Stimulated activated CD4-positive, alpha-beta T cell treated with anti-CD3 and anti-CD28 coated beads, Interleukin-12 subunit alpha, Interleukin-12 subunit beta, amount 100 ng/mL, for 48 hours (primary cell): ENCODE measurements at places on chromosomes 3 and 15.

- DNase-seq, result no peak
These were observed 97.3 kb downstream of the ARNT2 start for GRCh38 chr15:80501476-80501875.

DNA sequence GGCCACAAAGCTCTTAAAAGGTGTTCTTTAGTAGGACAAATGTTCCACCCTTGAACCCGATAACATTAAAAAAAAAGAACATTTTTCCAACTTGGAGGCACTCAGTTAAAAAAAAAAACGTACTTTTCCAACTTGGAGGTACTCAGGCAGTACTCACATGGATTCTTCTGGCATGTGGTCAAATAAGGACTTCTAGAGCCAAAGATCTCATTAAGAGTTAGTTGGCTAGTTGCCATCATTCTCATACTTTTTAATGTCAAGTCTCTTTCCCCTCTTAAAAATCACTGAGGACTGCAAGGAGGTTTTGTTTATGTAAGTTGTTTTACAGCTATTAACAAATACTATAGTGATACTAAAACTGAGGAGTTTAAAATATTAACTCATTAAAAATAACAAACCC is 101.0 kb downstream of the CADPS start:
- DNase-seq, result no peak

DNA sequence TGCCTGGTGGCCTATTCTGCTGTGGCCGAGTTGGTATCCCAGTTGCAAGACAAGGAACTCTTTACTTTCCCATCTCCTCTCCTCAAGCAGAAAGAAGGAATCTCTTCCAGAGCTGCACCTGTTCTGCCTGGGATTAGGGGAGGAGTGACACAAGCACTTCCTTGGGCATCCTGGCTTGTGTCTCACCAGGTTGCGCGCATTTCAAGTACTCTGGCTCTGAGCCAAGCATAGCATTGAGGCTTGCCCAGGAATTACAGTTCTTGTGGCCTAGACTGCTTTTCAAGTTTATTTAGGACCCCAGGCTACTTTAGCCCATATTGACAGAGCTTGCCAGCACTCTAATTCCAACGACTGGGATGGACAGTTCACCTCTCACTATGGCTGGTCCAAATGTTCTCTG is 150.5 kb downstream of the RSRC1 start:
- no peak for DNase-seq

GRCh38 chr3:38382506-38383080 is 36.0 kb downstream of the XYLB start:
- no peak for DNase-seq

- DNase-seq, result no peak
These were observed 425.1 kb upstream of the ROBO1 start for GRCh38 chr3:80192936-80193335.

DNA sequence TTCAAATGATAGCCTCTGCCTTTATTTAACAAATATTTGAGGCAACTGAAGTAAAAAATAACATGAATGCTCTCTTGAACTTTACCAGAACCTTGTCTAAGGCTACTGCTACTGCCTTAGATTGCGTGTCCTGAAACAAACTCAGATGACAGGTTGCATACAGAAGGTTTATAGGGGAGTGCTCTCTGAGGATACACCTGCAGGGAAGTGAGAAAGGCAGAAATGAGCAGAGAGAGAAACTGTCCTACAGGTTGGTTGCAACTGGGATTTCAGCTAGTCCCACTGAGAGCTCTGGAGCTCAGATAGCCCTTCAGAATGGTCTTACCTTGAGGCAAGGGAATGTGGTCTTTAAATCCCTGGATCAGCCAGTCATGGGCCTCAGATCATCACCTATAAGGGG is 165.5 kb downstream of the IL5RA start:
- no peak for DNase-seq

DNA sequence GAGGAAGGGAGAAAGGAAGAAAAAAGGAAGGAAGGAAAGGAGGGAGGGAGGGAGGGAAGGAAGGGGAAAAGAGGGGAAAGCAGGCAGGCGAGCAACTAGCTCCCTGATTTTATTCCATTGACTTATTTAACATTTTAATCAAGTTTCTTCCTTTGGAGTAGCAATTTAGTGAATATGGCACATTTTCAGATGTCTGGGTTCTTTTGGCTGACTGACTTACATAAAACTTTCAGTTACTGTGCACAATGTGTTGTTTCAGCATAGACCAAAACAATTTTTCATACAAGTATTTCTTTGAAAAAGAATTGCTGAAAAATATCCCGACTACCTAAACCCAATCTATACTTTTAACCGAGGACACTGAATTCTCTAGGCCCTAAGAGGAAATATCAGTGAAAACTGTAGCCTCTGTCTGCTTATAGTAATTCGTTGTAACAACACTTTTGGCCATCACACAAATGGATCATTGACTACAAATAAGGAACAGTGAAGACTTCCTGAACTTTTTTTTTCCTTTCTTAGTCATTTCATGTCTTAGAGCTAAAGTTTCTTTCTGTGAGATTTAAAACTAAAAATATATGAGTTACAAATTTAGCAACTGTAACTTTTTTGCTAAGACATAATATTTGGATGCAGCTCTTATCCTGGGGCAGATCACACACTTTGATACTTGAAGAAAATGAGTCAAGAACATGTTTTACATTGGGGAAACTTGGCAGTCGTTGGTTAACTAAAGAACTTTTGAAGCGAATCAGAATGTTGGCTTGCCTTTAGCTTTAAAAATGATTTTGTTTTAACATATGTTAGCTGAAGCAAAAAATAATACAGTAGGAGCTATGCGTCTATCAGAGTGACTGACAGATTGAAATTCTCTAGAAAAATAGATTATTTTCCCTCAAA is 79.6 kb downstream of the SOX2 start:
- DNase-seq, result no peak

- no peak for DNase-seq
These were observed 36.6 kb upstream of the UBL7 start for GRCh38 chr15:74497584-74497983.

DNA sequence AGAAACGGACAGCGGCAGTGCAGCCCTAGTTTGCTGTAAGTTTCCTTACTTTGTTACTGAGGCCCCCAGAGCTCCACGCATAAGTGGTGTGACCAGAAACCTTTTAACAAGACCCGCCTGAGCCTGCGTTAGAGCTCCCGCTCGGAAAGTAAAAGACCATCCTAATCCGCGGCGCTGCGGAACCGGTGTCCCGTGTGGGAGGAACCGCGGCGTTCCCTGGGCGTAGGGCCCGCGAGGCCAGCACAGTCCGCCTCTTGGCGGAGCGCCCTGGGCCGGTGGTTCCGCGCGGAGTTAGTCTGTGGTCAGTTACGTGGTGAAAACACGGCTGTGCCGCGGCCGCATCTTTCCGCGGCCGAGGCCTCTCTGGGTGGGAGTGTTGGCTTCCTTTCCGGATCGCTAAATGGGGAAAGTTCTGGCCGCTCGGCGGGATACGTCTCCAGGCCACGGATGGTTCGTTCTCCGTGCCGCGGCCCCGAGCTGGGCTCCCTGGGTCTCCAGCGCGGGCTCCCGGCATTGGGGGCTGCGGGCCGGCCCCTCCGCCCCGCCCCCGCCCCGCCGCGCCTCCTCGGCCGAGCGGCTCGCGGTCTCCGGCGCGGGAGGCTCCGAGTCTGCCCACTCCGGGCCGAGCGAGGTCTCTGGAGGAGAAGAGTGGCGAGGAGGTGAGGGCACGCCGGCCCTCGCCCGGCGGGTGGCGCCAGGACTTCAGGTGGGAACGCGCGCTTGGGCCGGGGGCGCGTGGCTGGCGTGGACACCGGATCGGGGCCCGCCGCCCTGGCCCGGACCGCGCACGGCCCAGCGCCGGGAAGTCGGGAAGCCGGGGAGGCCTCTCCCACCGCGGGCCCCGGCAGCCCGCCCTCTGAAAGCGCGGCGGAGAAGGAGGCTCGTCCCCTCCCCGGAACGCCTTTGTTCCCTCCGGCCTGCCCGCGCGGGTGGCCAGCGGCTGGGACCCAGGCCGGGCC is 754 bp downstream of the B3GNT5 start:
- DNase-seq, result no peak

GRCh38 chr3:138469874-138470273 is 35.5 kb downstream of the ESYT3 start:
- no peak for DNase-seq

- no peak for DNase-seq
These were observed at the start of gene PAQR5 for GRCh38 chr15:69298697-69299441. TSS of gene PAQR5 (plus strand) at chr15:69298912. CDS start at chr15:69360081, 61,169 bp downstream.

DNA sequence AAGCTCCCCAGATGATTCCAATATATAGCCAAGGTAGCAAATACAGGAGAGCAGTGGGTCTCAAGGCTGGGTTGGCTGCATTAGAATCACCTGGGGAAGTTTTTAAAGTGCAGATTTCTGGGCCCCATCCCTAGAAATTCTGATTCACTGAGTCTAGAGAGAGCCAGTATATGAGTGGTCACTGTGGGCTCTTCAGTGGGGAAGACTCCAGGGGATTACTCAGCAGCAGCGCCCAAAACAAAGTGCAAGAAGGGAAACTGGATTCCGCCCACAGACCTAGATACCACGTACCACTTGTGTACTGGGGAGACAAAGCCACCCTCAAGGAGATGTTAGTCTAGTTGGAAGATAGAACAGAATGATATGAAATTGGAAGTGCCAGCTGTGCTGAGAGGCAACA is 40.0 kb downstream of the NME9 start:
- no peak for DNase-seq

DNA sequence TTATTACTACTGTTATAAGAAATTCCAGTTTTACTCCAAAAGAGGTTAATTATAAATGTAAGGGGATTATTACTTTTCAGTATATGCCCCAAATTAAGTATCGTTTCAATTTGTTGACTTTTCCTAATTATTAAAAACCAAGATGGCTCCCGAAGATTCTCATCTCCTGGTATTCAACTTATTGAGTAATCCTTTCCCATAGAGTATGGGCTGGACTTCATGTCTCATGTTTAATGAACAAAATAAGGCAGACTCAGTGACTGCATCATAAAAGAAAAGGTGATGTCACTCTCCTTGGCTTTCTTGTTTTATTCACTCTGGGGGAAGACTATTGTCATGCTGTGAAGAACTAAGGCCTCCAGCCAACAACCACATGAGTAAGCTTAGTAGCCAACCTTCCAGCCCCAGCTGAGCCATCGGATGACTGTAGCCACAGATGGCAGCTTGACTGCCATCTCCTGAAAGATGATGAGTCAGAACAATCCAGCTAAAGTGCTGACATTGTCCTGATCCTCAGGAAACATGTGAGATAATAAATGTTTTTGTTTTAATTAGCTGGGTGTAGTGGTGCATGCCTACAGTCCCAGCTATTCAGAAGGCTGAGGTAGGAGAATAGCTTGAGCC is 17.3 kb downstream of the IGF2BP2 start:
- no peak for DNase-seq

GRCh38 chr15:49145651-49146609 is 9.5 kb downstream of the COPS2 start:
- DNase-seq, result no peak

DNA sequence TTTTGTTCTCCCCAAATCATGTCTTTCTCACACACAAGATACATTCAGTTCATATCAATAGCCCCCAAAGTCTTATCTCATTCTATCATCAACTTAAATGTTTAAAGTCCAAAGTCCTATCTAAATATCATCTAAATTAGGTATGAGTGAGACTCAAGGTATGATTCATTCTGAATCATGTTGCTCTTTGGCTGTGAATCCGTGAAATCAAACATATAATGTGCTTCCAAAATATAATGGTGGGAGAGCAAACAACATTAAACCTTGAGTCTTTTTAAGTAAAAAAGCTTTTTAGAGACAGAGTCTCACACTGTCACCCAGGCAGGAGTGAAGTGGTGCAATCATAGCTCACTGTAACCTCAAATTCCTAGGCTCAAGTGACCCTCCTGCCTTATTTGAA is 139.1 kb downstream of the SAMMSON start:
- DNase-seq, result no peak

- no peak for DNase-seq
These were observed 324.5 kb upstream of the GBE1 start for GRCh38 chr3:82085851-82086475.

GRCh38 chr3:17030956-17031652 is 146.3 kb downstream of the PLCL2 start:
- no peak for DNase-seq

GRCh38 chr3:64143409-64144130 is 81.7 kb downstream of the PRICKLE2 start:
- DNase-seq, result no peak

DNA sequence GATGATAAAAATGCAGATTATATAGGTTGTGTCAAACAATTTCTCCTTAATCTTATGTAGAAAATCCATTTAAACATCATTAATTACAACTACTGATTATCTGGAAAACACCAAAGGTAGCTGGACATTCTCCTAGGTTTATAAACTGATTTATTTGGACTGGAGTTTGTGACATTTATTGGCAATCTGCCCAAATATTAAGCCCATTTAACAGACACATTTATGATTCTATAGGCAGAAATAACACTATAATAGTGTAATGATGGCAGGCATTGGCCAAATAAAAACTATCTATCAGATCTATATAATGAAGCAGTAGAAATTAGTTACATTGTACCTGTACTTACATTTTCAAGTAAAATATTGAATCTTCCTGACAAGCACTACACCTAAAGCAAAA is 117.8 kb downstream of the TFDP2 start:
- DNase-seq, result no peak

DNA sequence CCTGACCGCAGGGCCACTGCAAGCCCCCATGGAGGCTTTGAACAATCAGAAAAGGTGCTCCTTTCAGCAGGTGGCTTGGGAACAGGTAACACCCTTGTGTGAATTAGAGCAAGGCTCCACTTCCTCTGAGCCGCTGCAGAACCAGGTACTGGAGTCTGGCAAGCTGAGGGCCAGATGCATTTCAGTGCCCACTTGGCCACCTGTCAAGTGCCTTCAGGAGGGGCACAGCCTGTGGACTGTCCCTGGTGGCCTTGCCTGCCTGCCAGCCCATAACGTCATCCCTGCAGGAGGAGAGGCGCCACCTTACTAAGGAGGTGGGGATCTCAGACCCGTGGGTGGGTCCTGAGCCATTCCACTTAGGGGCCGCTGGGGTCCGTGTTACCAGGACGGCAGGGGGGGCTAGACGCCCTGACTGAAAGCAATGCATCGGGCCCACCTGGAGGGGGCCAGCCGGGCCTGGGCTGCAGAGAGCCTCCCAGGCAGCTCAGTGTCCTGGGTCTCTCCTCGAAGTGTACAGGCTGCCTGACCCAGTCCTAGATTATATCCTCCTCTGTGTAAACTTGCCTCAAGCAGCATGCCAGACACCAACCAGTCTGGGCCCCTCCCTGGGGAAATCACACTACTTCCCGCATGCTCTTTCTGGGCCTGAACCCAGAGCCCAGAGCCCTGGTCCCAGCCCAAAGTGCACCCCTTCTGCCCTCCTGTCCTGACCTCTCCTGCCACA is 16.1 kb downstream of the SPTBN5 start:
- DNase-seq, result no peak
